CD4-positive, alpha-beta T cell treated with Interleukin-2 at 100 ng/mL for 4 hours (primary cell): ENCODE measurements at places on chromosomes 3 and 15.
A peak's percentile ranks its signal among the peaks of the same experiment; 100 is the strongest.

- DNase-seq = no peak
These were observed 51.5 kb downstream of the RAD18 start for GRCh38 chr3:8911781-8912180.

DNA sequence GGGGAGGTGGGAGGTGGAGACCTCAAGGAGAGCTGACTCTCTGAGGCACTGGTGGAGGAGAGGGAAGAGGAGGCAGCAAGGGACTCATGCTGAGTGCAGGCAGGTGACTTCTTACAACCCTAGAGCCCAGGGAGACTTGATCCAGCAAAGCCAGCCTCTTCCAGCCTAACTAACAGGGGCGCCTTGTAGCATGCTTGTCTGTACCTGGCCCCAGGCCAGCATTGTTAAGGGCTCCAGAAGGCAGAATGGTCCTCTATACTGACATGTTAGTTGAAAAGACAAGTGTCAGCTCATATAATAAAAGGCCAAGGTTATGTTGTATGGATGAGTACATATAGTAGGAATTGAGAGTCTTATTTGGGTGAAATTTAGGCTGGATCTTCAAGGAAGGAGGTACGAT is 65.4 kb downstream of the CHDH start:
- DNase-seq = no peak

DNA sequence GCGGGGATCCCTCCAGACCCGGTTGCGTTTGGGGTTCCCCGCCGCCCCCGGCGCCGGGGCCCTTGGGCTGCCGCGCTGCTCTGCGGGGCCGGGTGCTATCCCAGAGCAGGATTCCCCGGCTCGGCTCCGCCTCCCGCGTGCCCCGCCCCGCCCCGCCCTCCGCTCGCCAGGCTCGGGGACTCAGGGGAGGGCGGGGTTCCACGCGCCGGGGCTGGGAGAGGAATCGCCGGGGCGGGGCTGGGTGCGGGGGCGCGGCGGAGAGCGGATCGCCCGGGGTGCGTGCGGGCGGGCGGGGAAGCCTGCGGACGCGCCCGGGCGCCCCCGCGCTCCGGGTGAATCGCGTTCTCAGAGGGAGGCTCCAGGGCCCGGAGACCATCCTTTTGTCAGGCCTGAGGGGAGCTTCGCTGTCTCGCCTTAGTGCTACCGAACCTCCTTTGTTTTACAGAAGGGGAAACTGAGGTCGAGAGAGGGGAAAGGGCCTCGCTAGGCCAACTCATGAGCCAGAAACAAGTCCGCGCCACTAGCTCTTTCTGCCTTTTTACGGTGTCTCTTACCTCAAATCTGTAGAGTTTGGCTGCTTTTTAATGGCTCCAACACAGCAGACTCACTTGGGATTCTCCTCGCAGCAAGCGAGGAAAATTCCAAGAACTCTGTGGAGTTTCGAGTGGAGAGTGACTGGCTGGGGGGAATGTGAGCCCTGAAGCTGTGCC is at the start of gene TMEM158:
Gene TMEM158, minus strand, starts transcription at position 82 of the 710 bp plus-strand sequence. CDS start 260 bp downstream, outside the sequence.
- DNase-seq = peak; percentile 59

- no peak for DNase-seq
These were observed 62.9 kb upstream of the SEC13 start for GRCh38 chr3:10383850-10384248.

DNA sequence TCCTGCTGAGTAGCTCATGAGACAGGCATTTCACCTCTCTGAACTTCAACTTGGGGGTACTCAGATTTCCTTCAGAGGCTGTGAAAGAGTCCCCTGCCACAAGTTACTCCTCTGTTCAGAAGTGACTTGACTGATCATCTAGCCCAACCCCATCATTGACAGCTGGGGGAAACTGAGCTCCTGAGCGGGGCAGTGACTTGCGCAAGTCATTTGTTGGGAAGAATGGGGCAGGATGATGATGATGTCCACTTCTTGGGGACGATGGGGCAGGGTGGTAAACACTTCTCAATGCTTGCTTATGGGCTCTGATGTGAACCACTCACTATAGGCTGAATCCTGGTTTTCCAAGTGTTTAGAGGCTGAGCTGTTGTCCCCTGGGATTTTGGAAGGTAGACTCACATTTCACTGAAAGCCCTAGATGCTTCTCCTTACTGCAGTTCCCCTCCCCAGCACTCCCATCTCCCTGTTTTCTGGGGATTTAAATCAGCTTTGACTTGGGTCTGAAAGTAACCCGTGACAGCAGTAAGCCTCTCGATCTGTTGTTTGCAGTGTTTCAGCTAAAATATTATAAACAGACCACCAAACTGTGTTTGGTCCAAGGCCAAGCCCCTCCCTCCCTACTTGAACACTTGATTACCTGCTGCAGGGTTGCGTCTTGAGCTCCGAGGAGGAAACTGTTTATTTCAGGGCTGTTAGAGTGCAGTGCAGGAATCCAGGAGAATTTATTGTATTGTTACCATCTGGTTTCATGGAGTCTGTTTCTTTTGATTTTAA is 25.1 kb downstream of the SMAD3 start:
- DNase-seq = no peak

DNA sequence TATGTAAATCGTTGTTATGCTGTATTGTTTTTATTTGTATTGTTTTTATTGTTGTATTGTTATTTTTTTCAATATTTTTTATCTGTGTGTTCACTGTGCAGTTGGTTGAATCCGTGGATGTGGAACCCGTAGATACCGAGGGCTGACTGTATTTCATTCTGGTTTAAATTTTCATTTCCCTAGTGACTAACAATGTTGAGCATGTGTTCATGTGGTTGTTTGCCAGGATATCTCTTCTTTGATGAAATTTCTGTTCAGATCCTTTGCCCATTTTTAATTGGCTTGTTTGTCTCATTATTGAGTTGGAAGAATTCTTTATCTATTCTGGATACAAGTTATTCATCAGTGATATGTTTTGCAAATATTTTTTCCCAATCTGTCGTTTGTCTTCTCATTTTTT is 29.7 kb downstream of the STOML1 start:
- no peak for DNase-seq

DNA sequence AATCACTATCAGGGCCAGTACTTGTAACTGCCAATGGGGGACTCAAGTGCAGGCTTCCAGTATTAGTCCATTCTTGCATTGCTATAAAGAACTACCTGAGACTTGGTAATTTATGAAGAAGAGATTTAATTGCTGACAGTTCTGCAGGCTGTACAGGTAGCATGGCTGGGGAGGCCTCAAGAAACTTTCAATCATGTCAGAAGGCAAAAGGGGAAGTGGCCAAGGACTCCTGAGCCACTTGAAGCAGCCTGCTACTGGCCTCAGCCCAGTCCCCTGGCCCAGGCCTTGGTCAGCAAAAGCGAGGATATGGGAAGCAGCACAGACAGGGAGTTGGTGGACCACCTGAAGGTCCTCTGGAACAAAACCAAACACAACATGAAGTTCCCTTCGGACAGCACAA is 29.2 kb upstream of the OR5K1 start:
- no peak for DNase-seq

DNA sequence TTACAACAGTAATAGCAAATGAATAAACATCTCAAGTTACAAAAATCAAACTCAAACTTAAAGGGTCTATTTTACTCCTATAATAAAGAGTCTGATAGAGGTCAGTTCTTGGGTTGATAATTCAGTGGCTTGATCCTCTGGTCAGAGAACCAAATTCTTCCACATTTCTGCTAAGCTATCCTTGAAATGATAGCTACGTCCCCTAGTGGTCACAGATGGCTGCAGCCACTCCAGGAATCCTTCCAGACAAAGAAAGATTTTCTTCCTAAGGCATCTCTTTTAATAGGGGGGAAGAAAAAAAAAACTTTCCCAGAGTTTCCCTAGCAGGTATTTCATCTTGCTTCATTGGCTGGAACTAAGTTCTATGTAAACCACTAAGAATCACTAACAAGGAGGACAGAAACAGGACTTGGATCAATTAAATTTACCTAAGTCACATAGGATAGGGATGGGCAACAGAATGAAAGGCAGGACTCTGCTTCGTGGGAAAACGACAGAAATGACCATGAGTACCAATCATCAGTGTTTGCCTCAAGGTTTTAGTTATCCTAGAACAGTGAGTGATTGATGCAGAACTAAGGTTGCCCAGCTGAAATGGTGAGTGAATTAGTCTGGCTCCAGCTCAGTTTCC is 160.7 kb downstream of the STAC start:
- no peak for DNase-seq
